ENCODE measurements at places on chromosomes 4 and X.

DNA sequence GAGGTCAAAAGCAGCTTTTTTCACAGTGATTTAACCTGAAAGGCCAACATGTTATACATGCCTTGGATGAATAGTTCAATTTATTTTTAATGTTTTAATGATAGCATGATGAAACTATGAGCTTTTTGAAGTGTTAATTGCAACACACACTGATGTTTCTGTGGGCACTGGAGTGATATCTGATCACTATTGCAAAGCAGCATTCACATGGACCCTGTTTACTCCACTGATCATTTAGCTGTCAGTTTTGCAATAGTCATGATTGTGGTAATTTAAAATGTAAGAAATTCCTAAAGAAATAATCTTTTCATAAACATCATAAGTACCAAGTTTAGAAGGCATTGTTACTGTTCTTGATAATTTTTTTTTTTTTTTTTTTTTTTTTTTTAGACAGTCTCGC, 74.1 kb downstream of the ARSJ start:
- DNase-seq = no peak

- DNase-seq = no peak
Observed at GRCh38 chrX:143945171-143945570, 61.3 kb downstream of the UBE2NL start.

- no peak for DNase-seq
Observed at GRCh38 chrX:141936080-141936479, 32.4 kb downstream of the MAGEC1 start.

DNA sequence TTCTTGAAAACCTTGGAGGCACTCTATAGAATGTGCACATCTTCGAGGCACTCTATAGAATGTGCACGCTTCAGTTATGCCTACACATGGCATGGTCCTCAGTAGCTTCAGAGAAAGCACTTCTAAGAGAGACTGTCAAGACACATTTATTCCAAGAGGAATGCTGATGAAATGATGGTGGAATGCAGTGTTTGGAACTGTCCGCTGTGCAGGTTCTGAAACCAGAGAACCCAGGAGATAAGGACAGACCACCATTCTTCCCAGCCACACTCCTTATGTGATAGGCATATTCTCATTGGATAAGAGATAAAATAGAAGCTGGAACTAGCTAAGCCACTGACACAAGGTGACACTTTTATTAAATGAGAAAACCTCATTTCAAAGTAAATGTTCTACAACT, 263.3 kb downstream of the NLGN4X start:
- no peak for DNase-seq
